ENCODE measurements at places on chromosomes 7 and 10.

- DNase-seq = no peak
Observed at GRCh38 chr10:98224509-98224908, 43.5 kb downstream of the LOXL4 start.

GRCh38 chr7:112080978-112081377, 125.2 kb downstream of the DOCK4 start:
- DNase-seq = no peak

GRCh38 chr10:14608381-14609001, 166.2 kb downstream of the FAM107B start:
- DNase-seq = no peak

DNA sequence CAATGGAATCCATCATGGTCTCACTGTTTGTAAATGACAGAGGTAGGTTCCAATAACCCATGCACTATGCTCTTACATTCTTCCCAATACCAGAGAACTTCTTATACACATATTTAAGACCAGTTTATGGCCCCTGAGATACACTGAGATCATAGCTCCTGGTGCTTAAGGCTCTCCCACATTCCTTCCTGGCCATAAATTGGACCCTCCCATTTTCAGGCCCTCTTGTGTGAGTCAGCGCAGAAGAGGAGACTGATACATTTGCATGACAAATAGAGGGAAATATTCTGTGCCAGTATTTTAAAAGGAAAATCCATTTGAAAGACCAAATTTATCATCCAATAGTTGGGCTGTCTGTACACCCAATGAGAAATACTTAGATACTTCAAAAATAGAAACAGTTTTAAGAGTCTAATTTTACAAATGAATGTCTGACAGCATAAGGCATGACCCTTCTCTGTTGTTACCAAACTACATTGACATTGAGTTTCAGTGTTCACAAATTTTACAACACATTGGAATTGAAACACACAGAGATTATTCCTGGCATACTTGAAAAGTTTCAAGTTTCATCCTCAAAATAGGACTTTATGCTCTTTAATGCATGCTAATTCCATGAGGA, 35.3 kb downstream of the SLC16A9 start:
- DNase-seq = no peak

GRCh38 chr7:16268821-16269768, 152.2 kb downstream of the CRPPA start:
- DNase-seq = no peak

- DNase-seq = no peak
Observed at GRCh38 chr10:24417053-24417452, 208.1 kb downstream of the KIAA1217 start.

- DNase-seq = no peak
Observed at GRCh38 chr10:122013311-122013780, 24.4 kb downstream of the TACC2 start.

Measured in amniotic stem cell (primary cell).